Hair follicular keratinocyte (primary cell): ENCODE measurements at places on chromosomes 12 and 14. TPM values are rescaled to one million over a fixed set of nuclear protein-coding genes. Genes with fewer than 3 reads are reported as not detected.

RBMS2 gene
- total RNA-seq: 16.9 and 18.7 TPM in 2 replicates

RXYLT1 gene
- 18.8 and 22.3 TPM in 2 replicates for total RNA-seq

CMTM5 gene
- total RNA-seq: not detected in 2 replicates

NKX2-1 gene
- not detected in 2 replicates for total RNA-seq

DNAH10 gene
- 0.08 and 0.55 TPM in 2 replicates for total RNA-seq

KRT72 gene
- not detected in 2 replicates for total RNA-seq

AKAP3 gene
- 0.62 and 1.2 TPM in 2 replicates for total RNA-seq

MYO1H gene
- not detected in 2 replicates for total RNA-seq

DNAJC22 gene
- total RNA-seq: 0.11 TPM in 1 of 2 replicates, not detected in the other

MORN3 gene
- 1.6 TPM in 1 of 2 replicates, not detected in the other for total RNA-seq

RNASE7 gene
- 5.5 and 22.4 TPM in 2 replicates for total RNA-seq

SCNN1A gene
- total RNA-seq: 7.7 and 12.3 TPM in 2 replicates

OTX2 gene
- not detected in 2 replicates for total RNA-seq

ERG28 gene
- 21.6 and 23.0 TPM in 2 replicates for total RNA-seq

VEZT gene
- total RNA-seq: 68.8 and 98.6 TPM in 2 replicates

FITM1 gene
- total RNA-seq: not detected in 2 replicates

CAPS2 gene
- 1.6 and 2.8 TPM in 2 replicates for total RNA-seq

FAM90A1 gene
- 0.38 TPM in 1 of 2 replicates, not detected in the other for total RNA-seq

LRP1-AS gene
- not detected in 2 replicates for total RNA-seq

PIWIL1 gene
- under 0.01 TPM in 1 of 2 replicates, not detected in the other for total RNA-seq

DYNLL1 gene
- 274 and 414 TPM in 2 replicates for total RNA-seq

NT5DC3 gene
- total RNA-seq: 6.9 and 7.4 TPM in 2 replicates

SLC8B1 gene
- total RNA-seq: 11.5 and 21.9 TPM in 2 replicates

SLC6A15 gene
- total RNA-seq: 36.3 and 37.3 TPM in 2 replicates

LRTM2 gene
- not detected in 2 replicates for total RNA-seq

MDGA2 gene
- total RNA-seq: 0.08 TPM in 1 of 2 replicates, not detected in the other

HNF1A gene
- total RNA-seq: not detected in 2 replicates

SYCP3 gene
- total RNA-seq: not detected in 2 replicates

HOTAIR gene
- total RNA-seq: 0.39 and 4.4 TPM in 2 replicates

IFNG-AS1 gene
- not detected in 2 replicates for total RNA-seq

INSM2 gene
- not detected in 2 replicates for total RNA-seq

AGAP2 gene
- 0.80 and 0.94 TPM in 2 replicates for total RNA-seq

ETFBKMT gene
- total RNA-seq: 0.57 and 0.86 TPM in 2 replicates

TAC3 gene
- not detected in 2 replicates for total RNA-seq
